ENCODE measurements at places on chromosomes 5 and 9.

DNA sequence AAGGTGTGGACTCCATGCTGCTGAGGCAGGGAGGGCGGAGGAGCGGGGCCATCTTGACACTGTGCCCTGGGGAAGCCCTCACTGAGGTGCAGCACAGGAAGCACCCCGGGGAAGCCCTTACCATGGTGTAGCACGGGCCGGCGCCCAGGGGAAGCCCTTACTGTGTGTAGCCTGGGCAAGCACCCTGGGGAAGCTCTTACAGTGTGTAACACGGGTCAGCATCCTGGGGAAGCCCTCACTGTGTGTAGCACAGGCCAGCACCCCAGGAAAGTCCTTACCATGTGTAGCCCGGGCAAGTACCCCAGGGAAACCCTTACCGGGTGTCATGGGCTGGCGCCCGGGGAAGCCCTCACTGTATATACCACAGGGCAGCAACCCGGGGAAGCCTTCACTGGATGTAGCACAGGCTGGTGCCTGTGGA lies 62.6 kb upstream of the ZNF354B start:
- no peak for DNase-seq

- no peak for DNase-seq
These were observed 154.3 kb downstream of the SPOCK1 start for GRCh38 chr5:137344723-137345322.

GRCh38 chr5:32760091-32760509 lies 49.0 kb downstream of the NPR3 start:
- no peak for DNase-seq

GRCh38 chr9:124882231-124882630 lies 20.3 kb downstream of the ARPC5L start:
- no peak for DNase-seq

GRCh38 chr9:86946201-86947145 lies 833 bp downstream of the GAS1 start:
- DNase-seq: peak; percentile 64

GRCh38 chr5:132526290-132526973 lies 16.9 kb downstream of the IL5 start:
- DNase-seq: peak; percentile 58

DNA sequence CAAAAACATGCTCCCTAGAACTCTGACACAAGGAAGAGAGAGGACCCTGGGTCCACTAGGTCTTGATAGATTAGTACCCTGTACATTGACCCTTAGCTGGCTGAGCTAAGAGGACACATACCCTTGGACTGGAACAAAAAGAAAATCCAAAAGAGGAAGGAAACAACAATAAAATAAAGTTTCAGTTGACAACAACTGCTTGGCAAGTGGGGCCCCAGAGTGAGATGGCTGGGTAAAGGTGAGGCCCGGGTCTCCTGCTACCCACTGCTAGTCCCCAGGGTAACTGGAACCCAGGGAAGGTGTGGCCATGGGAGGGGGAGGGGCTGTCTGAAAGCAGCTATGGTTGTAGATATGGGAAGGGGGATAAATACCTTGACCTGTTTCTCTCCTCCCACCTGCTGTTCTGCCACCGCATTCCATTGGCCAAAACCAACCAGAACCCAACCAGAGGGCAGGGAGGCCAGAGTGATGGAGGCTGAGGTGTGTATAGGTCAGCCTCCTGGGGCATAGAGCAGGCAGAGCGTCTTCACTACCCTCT lies 11.7 kb downstream of the TAL2 start:
- no peak for DNase-seq

DNA sequence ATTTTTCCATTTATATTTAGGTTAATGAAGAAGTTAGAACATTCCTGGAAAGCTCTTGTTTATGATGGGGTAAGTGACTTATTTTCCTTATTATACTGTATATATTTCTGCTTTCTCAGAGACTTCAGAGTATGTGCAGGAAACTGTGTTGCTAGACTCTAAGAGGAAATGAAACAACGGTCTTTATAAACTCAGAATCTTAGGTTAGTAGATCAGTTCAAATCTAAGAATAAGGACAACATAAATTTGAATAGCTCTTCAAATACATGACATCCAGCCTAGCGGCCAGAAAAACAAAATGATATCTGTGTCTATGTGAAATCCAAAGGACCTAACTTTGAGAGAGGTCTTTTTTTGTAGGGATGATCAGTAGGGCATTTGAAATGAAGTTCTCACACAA lies 94.3 kb downstream of the PRKACG start:
- DNase-seq: no peak

GRCh38 chr9:27496135-27496504 lies 28.0 kb upstream of the IFNK start:
- DNase-seq: no peak

- DNase-seq: no peak
These were observed 143.8 kb upstream of the MAP3K1 start for GRCh38 chr5:56671571-56671970.

- no peak for DNase-seq
These were observed 136.6 kb downstream of the SEMA6A start for GRCh38 chr5:116437922-116438578.

- no peak for DNase-seq
These were observed 76.1 kb downstream of the SHB start for GRCh38 chr9:37992924-37993349.

GRCh38 chr9:16613605-16614004 lies 256.9 kb downstream of the BNC2 start:
- DNase-seq: no peak

GRCh38 chr9:22278426-22278825 lies 168.2 kb upstream of the DMRTA1 start:
- no peak for DNase-seq

DNA sequence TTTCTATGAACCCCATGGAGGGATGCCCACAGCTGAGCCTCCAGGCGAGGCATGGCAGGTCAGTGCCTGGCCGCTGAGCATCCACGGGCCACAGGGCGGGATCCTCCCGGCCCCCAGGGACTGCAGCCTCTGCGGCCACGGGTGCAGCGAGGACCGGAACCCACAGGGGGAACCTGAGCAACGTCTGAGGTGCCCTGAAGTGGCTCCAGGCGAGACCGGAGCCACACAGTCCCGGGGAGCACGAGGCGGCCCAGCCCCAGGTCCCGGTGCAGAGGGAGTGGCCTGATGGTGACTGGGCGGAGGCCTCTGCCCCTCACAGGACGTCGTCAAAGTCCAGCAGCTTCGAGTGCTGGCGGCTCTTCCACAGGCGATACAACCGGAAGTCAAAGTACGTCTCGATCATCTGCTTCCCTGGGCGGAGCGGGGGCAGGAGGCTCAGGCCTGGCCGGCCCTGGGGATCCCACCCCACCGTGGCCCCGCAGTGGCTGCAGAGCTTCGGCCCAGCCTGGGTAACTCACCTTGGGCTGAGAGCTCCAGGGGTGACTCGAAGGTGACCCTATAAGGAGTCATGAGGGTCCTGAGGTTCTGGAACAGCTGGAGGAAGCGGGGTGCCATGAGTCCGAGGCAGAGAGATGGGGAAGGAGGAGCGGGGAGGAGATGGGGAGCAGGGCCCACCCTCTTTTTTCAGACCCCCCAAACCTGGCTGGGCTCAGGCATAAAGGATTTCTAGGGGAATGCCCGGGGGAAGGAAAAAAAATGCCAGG lies 8.1 kb upstream of the ENTPD8 start:
- DNase-seq: no peak

DNA sequence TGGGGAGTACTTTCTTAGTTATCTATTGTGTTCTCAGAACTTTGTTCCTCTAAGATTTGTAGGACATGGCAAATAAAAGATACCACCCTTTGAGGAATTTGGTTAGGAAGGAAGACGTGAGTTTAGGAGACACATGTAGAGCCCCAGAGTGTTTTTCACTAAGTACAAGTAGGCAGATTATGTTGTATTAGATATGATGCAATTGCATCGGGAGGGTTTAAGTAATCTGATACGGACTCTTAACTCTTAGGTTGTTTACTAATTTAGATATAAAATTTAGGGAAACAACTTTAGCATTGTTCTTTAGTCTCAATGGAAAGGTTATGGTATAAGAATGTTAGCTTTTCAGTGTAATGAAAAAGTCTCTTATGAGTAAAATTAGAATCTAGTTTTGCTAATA lies 84.4 kb downstream of the TRIO start:
- DNase-seq: no peak

GRCh38 chr9:31590091-31590490 lies 794.4 kb upstream of the ACO1 start:
- DNase-seq: no peak

- DNase-seq: no peak
These were observed 352.2 kb downstream of the PLK2 start for GRCh38 chr5:58107704-58108103.

DNA sequence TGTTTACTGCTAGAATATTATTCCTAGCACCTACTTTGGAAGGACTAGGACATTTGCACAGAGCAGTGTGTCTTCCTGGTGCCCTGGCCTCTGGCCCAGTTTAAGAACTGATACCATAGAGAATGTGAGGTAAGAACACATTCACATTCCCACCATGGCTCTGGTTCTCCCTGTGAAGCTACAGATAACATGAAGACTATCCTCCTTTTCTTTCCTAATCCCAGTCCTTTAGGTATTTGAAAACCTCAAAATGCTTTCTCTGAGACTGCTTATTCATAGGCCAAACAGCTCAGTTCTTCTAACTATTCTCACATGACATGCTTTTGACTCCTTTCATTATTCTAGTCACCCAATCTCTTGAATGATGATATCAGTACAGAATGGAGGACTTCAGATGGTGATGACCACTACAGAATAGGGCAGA lies 11.9 kb downstream of the FAM219A start:
- DNase-seq: no peak

GRCh38 chr5:103371046-103371607 lies 112.6 kb downstream of the MACIR start:
- no peak for DNase-seq

- DNase-seq: no peak
These were observed 537.7 kb upstream of the NMUR2 start for GRCh38 chr5:152942633-152943336.

GRCh38 chr5:39021413-39021812 lies 52.8 kb downstream of the RICTOR start:
- no peak for DNase-seq

GRCh38 chr5:9545136-9545991 lies 511 bp downstream of the SEMA5A start:
- no peak for DNase-seq

GRCh38 chr9:36249189-36249588 lies 9.1 kb downstream of the GNE start:
- no peak for DNase-seq

DNA sequence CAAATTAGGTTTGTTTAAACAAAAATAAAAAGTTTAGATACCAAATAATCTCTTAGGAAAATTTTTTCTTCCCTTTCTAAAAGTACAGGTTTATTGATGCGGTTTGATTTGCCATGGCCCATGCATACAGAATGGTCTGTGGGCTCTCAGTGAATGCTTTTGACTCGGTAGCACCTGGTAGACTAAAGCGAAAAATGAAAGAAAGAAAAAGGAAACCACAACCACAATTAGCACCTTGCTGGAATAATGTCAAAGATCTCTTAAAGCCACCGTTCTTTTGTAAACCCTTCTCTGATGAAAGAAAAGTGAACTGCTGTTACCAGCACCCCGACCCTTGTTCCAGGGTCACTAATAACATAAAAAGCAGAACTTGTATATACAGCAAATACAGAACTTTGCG lies 157.9 kb downstream of the NFIB start:
- DNase-seq: no peak

- DNase-seq: no peak
These were observed 39.8 kb downstream of the BARHL1 start for GRCh38 chr9:132622159-132622558.

GRCh38 chr5:9363026-9363425 lies 182.8 kb downstream of the SEMA5A start:
- no peak for DNase-seq

DNA sequence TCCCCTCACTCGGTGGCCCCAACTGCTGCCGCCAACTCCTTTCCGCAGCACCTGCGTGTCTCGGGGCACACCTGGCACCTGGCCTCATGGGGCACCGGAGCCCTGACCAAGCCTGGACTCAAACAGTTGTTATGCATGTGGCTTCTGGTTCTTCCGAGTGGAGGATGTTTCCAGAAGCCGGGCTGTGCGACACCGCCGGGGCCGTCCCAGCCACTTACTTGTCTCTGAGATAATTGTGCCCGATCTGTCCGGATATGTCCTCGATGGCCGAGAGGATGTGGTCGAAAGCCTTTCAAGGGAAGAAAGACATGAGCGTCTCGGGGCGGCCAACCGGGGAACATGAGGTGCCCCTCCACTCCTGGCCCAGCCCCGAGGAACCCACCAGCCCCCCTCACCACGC lies 38.4 kb downstream of the EXOC3 start:
- no peak for DNase-seq

DNA sequence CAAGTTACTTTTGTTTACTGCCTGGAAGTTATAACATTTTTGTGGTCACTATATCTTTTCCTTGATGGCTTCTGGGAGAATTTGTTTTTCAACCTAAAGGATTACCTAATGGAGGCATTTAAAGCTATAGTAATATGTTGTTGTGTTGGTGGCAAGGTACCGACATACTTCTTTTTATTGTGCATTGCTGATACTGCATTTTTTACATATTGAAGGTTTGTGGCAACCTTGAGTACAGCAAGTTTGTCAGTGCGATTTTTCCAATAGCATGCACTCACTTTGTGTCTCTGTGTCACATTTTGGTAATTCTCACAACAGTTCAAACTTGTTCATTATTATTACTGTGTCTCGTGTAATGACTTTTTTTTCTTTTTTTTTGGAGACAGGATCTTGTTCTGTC lies 246.3 kb downstream of the LRRC70 start:
- no peak for DNase-seq

GRCh38 chr9:22682961-22683699 lies 236.5 kb downstream of the DMRTA1 start:
- no peak for DNase-seq

DNA sequence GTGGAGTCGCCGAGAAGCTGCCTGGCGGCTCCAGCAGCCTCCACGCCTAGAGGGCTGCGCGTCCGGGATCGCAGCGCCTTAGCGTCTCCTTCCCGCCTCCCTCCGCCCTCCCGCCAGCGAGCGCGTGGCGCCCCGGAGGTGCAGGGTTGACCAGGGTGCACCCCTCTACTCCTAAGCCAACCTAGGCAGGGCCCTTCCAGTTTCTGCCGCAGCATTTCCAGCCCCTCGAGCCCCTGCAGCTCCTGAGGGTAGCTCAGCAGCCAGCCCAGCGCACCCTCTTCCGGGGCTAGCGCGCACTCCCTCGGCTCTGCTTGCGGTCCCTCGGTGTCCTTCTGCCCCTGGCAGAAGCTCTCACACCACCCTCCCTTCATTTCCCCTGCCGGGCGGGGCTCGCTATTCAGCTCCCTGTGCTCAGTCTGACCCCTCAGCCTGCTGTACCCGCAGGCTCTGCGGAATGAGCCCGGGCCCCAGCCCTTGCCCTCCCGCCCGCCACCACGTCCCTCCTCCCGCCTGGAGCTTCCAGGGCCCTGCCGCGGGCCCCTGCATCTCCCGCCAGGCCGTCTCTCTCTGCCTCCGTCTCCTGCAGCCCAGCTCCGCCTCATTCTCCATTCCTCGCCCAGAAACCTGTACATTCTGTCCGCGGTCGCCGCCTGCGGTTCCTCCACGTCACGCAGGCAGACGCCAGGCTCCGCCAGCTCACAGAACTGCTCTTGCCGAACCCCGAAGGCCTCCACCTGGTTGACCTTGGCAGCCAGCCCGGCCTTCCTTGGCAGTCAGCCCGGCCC lies 61.8 kb downstream of the SPATA31C2 start:
- DNase-seq: no peak

GRCh38 chr9:116494815-116495634 lies 192.1 kb upstream of the TRIM32 start:
- peak; percentile 13 for DNase-seq
